T-helper 1 cell treated with Interleukin-12 subunit alpha and Interleukin-12 subunit beta and Interleukin-4 antibody, amounts not matched to agents 30 ng/mL and 1 ng/mL, for 36 hours (primary cell): ENCODE measurements at places on chromosomes 7 and 10. TPM values are rescaled to one million over a fixed set of nuclear protein-coding genes. Genes with fewer than 3 reads are reported as not detected.

CDHR3 gene
- total RNA-seq = 1.9 and 3.1 TPM in 2 replicates

CFAP43 gene
- total RNA-seq = not detected in 2 replicates

TET1 gene
- 1.7 TPM in 2 replicates for total RNA-seq

SNCG gene
- total RNA-seq = 0.29 TPM in 1 of 2 replicates, not detected in the other

UTF1 gene
- total RNA-seq = not detected in 2 replicates

HACD1 gene
- total RNA-seq = 0.27 TPM in 1 of 2 replicates, not detected in the other

AKR1D1 gene
- not detected in 2 replicates for total RNA-seq
